ENCODE measurements at places on chromosomes 11 and 22.
A peak's percentile ranks its signal among the peaks of the same experiment; 100 is the strongest.

- DNase-seq: no peak
Measured at GRCh38 chr11:9527481-9528135, 45.9 kb upstream of the WEE1 start.

DNA sequence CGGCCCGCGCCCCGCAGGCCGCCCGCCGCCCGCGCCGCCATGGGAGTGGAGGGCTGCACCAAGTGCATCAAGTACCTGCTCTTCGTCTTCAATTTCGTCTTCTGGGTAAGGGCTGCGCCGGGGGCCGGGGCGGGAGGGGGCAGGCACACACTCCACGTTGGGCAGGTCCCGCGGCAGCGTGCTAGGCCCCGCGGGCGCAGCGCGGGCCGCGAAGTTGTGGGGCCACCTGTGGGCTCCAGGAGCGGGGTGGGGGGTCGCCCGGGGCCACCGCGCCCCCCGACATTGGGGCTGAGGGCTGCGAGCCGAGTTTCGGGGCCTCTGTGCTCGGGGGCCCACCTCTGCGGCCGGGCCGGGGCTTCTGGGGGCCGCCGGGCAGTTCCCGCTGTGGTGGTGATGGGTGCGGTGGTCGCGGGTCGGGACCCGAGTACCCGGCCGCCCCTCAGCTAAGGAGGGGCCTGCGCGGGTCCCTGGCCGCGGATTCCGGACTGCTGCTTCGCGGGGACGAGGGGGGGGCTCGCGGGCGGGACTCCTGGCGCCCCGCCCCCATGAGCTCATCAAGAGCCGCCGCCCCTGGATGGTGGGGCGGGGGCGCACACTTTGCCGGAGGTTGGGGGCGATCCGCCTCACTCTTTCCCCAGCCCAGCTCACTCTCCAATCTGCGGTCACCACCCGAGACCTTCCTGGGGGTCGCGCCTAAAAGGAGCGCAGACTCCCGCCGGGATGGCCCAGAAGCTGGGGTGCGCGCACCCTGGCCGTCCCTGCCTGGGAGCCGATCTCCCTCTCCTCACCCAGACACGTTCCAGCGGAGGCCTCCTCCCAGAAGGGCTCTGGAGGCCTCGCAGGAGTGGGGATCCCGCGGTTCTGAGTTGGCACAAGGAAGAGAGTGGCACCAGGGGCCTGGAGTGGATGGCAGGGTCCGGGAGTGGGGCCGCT lies 667 bp downstream of the CD81 start:
- DNase-seq: peak; percentile 66

- no peak for DNase-seq
Measured at GRCh38 chr11:80317612-80318011, 876.8 kb upstream of the TENM4 start.

GRCh38 chr22:42299586-42300258 lies 29.3 kb upstream of the TCF20 start:
- DNase-seq: no peak

DNA sequence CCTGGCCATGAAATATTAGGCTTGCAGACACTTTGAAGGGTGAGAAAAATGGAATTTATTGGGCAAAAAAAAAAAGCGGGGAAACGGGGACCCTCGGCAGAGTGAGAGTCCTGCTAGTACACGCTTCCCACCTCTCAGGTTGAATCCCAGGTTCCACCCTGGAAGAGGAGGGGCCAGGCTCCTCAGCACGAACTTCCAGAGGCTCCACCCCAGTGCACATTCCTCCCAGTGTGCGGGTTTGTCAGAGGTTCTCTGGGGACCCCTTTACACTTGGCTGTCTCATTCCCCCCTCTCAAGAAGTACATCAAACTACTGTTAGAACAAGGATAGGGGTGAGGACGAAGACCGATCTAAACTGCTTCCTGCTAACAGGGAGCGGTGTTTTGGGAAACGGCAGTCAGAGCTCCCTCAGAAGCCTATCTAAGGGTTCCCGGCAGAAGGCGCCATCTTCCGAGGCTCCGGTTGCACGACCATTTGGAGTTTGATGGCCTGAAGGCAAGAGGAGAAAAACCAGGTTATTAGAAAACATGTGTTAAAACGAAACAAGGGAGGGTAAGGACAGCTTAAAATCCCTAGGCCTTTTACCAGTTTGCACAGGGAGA lies 27.5 kb downstream of the FOLR3 start:
- no peak for DNase-seq

DNA sequence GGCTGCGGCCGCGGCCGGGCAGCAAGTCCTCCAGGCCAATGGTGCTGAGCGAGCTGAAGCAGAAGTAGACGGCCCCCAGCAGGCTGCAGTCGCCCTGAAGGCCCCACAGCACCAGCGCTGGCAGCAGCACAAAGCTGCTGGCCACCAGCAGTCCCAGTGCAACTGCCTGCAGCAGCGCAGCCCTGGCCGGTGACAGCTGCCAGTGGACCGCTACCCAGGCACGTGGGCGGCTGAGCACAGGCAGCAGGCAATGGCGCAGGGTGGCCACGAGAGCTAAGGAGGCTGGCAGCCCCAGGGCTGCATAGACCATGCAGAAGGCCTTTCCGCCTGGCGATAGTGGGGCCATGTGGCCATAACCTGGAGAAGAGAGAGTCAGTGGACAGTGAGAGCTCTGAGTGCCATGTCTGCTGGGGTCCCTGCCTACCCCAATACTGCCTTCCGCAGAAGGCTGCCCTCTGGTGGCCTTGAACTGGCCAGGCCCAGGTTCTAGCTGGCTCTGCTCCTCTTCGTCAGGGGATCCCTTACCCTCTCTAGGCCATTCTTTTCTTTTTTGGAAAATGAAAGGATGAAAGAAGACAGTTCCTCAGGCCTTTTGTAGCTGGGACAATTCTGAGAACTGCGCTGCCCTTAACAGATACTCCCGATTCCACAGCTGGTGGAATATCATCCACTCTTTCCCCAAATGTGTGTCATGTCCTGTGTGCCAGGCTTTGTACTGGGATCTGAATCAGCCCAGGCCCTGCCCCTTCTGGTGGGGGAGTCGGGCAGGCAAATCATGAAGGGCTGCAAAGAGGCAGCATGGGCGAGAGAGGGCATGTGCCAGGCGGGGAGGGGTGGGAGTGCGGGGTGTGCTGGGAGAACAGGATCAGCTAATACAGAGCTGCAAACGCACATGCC lies 1.8 kb downstream of the KCNK7 start:
- DNase-seq: peak; percentile 64

DNA sequence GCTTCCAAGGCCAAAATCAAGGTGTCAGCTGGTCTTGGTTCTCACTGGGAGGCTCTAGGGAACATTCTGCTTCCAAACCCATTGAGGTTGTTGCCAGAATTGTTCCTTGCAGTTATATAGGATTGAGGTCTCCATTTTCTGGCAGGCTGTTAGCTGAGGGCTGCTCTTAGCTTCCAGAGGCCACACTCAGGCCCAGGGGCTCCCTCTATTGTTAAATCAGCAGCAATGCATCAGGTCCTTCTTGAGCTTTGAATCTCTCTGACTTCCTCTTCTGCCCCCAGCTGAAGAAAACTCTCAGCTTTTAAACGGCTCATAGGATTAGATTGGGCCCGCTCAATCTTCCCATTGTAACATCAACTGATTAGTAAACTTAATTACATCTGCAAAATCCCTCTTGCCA lies 39.3 kb upstream of the BSX start:
- peak; percentile 32 for DNase-seq

GRCh38 chr22:46749682-46750529 lies 11.9 kb upstream of the CERK start:
- no peak for DNase-seq

- DNase-seq: no peak
Measured at GRCh38 chr11:12137938-12138731, 27.7 kb downstream of the MICAL2 start.

- no peak for DNase-seq
Measured at GRCh38 chr11:61075891-61076290, 26.4 kb upstream of the CD5 start.

DNA sequence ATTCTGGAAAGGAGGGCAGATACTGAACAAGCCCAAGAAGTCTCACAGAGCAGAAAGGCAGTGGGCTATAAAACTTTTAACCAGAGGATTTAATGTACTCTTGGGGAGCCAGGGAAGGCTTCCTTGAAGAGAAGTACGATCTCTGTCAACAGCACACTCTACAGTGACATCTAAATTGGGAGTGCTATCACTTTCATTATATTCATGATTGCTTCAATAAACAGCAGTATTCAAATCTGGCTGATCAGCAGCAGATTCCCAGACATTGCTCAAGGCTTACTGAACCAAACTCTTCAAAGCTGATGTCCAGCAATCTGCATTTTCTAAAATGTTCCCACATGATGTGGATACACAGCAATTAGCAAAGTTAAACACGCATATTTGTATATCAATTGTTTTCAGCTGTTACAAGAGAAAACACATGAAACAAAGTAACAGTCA lies 44.2 kb downstream of the SYTL2 start:
- no peak for DNase-seq

GRCh38 chr11:84865791-84866535 lies 761.2 kb downstream of the DLG2 start:
- no peak for DNase-seq
